Germinal center (tissue), 1 donor: ENCODE measurements at places on chromosomes 5 and 9.
A peak's percentile ranks its signal among the peaks of the same experiment; 100 is the strongest.

GRCh38 chr5:61496860-61497259 lies 164.8 kb downstream of the ZSWIM6 start:
- no peak for DNase-seq

- DNase-seq = no peak
These were observed 109.6 kb upstream of the PTCH1 start for GRCh38 chr9:95626341-95626740.

DNA sequence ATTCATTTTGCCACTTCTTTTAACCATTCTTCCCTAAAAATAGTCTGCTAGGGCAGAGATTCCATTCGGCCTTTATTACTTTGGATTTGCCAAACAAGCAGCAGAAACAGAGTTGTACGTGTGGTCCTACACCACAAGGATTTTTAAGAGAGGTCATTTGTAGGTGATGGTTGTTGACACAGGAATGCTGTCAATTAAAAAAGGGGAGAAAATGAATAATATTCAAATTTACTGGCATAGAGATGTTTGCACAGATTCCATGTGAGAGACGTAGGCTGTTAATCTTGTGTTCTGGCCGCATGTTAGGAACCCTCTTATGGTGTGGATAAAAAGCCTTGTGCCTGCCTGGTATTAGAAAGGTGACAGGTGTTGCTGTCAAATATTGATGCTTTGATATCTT lies 34.9 kb downstream of the TRIO start:
- no peak for DNase-seq

GRCh38 chr5:5313101-5313635 lies 109.3 kb upstream of the ICE1 start:
- DNase-seq = no peak

DNA sequence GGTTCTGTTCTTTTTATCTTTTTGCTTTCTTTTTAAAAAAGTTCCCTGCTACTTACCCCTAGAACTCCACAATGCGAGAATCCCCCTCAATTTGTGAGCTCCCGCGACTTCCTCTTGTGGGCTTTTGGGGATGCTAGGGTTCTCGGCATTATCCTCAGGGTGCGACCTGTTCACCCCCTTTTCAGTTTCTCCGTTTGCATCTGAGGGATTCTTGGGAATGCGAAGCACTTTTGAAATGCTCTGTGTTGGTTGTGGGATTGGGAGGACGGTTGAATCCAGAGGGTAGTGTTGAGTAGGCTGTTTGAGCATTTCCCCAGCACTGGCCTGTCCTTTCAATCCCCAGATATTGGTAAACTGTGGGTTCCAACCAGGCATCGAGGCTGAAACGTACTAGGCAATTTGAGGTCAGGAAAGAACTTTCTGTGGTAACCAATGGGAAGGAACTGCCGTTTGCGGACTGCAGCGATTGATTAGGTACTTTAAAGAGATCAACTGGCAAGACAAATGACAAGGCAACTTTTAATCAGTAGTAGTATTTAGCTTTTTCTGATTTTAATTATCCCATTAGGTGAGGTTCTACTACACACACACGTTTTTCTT lies 415 bp downstream of the XRCC4 start:
- no peak for DNase-seq

- DNase-seq = no peak
These were observed 215.8 kb downstream of the HSPA4 start for GRCh38 chr5:133267601-133268000.

DNA sequence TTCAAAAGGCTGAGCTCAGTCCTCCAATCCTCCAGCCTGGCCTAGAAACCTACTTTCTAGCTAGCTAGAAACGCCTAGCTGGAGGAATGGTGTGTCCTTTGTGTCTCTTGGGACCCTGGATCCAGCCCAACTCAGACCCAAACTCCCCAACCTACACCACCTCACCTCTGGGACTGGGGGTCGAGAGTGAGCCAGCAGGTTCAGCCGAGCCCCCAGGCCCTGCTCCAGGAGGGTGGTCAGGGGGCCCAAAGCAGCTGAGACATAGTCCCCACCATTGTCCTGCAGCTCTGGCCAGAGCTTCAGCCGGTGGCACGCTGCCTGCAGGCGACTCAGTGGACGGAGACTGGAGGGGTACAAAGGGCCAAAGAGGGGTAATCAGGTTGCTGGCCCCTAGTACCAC lies 6.2 kb downstream of the NOL6 start:
- no peak for DNase-seq

- no peak for DNase-seq
These were observed 37.7 kb downstream of the SAR1B start for GRCh38 chr5:134594797-134595457.

GRCh38 chr5:123671042-123671441 lies 159.1 kb downstream of the CSNK1G3 start:
- peak; percentile 25 for DNase-seq

- no peak for DNase-seq
These were observed 479.7 kb downstream of the CETN3 start for GRCh38 chr5:89929834-89930233.

GRCh38 chr5:74433255-74433895 lies 207.2 kb downstream of the ENC1 start:
- no peak for DNase-seq

GRCh38 chr5:42057254-42057690 lies 132.2 kb downstream of the FBXO4 start:
- peak; percentile 57 for DNase-seq

DNA sequence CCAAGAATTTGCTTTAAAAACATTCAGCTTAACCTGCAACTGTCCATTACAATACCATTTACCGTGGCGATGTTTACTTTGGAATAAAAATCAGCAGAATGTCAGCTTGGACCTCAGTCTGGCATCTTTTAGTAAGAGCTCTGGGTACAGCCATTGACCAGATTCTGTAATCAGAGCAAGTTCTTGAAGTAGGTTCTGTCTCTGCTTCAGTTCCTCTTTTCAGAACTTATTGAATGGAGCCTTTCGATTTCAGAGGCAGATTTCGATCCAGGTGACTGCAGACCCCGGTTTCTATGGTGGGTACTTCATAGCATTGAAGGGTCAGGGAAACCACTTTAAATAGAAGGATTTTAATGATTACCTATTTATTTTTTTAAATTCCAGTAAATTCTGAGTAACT lies 53.4 kb upstream of the SV2C start:
- DNase-seq = no peak

- DNase-seq = no peak
These were observed 98.7 kb upstream of the IFNE start for GRCh38 chr9:21580636-21581378.

DNA sequence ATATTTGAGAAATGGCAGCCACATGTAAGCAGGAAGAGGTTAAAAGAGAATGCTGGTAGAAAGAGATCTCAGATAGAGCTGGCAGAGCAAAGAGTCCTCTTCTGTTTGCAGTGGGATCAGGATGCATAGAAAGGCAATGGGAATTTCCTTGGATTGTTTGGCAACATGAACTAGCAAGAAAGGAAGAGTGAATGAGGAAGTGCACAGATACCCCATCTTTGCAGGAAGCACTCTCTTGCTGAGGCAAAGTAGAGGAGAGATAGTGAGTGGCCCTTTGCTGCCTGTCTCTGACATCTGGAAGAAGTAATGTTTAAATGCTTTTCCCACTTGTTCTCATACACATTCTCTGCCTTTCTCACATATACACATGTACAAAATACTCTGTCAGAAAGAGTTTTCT lies 14.5 kb downstream of the FKTN start:
- no peak for DNase-seq

- DNase-seq = no peak
These were observed 21.7 kb upstream of the SPDL1 start for GRCh38 chr5:169561893-169562292.

DNA sequence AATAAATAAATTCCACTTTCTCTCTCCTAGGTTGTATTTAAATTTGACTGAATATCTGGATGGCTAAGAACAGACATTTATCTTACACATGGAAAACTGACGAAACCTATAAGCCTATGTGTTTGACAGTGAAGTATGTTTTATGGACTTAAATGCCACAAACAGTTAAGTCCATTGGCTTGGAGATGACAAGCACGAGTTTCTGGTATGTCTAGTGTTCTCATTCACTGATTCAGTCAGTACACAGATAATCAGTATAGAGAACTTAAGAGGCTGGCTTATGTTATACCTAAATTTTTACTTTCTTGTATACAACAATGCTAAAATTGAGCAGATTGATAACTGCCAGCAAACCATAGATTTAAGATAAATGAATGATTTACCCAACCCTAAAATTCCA lies 38.9 kb downstream of the SNAPC3 start:
- no peak for DNase-seq

- no peak for DNase-seq
These were observed 175.5 kb downstream of the NXNL2 start for GRCh38 chr9:88710449-88710848.

DNA sequence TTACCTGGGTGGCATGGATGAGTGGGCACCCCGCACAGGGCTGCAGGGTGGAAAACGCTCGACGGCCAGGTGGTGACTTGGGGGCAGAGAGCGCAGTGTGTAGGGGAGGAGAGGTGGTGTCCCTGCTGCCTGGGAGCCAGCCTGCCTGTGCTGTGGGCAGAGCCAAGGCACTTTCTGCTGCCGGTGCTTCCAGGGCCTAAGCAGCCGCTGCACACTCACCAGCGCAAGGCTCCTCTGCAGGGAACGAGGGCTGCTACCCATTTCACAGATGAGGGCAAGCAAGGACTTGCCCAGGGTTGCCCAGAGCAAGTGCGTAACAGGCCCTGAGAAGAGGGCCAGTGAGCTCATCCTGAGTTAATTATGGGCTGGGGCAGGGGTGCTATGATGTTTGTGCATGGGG lies 62.5 kb downstream of the CRB2 start:
- no peak for DNase-seq

GRCh38 chr9:130333041-130333711 lies 67.6 kb downstream of the HMCN2 start:
- DNase-seq = no peak

- DNase-seq = no peak
These were observed 99.9 kb downstream of the OLFM1 start for GRCh38 chr9:135187365-135187764.

DNA sequence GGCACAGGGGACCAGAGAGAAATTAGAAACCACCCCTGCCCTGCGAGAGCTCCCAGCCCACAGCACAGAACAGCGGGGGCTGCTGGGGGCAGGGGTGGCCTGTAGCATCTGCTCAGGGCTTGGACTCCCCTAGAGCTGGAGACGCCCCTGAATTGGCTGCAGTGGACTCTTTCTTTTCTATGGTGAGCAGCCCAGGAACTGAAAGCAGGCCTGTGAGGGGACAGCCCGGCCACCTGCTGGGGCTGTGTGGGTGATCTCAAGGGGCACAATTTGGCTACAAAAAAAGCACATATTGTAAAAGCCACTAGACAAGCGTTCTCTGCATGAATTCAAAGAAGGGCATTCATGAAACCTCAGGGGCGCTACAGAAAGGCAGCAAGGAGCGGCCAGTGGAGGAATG lies 57.5 kb upstream of the ICE1 start:
- DNase-seq = no peak

GRCh38 chr5:56755036-56755555 lies 60.3 kb upstream of the MAP3K1 start:
- DNase-seq = no peak

- peak; percentile 7 for DNase-seq
These were observed 69.2 kb upstream of the S1PR3 start for GRCh38 chr9:88922091-88922490.

DNA sequence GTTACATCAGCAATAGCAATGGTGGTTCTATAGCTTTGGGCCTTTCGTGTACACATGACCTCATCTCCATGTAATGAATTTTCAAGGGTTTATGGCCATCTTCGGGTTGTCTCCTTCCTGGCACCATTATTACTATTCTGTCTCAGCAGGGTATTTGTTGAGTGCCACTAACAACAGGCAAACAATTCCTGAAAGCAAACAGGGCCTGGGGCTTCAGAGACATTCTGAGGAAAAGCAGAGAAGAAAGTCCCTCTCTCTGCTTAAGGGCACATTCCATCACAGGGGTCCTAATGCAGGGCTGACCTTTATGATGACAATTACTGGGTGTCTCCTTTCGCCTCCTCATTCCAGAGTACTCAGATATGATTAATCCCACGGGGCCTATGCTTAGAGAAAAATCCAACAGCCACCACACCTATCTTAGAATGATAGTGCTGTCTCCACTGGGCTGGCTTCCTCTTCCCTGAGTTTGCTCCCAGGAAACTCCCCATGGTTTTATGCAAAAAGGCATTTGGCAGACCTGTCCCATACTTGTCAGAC lies 540.2 kb upstream of the ZNF462 start:
- DNase-seq = no peak

- no peak for DNase-seq
These were observed 17.5 kb upstream of the CCL28 start for GRCh38 chr5:43429706-43430105.

DNA sequence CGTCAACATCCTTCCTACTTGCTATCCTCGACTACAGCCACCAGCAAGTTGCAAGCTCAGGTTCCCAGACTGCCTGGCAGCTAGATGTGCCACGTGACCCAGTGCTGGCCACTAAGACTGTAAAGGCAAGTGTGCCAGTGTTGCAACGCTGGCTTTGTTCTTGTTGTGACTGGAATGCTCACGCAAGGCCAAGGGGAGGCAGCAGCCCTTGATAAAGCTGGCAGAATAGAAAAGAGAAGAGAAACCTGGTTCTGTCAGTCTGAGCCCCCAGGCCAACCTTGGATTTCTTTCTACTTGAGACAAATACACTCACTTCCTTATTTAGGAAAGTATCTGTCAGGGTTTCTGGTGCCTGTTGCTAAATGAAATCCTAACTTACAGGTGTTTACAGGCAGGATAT lies 113.0 kb downstream of the KLHL3 start:
- peak; percentile 18 for DNase-seq

DNA sequence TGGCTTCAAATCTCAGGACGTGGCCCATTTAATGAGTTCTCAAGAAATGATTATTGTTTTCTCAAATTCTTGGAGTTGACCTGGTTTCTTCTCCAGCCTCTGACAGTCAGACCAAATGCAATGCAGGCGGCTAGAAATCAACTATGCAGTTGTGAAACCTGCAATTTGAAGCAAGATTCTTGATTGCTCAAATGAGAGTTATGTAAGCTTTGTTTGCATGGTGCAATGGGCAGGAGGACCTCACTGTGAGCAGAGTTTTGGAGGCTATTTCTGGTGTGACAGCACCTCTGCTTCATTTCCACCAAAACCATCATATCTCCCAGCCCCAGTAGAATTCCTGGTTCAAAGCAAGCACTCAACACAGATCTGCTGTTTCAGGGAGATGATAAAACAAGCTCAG lies 500.0 kb upstream of the KLF4 start:
- no peak for DNase-seq

DNA sequence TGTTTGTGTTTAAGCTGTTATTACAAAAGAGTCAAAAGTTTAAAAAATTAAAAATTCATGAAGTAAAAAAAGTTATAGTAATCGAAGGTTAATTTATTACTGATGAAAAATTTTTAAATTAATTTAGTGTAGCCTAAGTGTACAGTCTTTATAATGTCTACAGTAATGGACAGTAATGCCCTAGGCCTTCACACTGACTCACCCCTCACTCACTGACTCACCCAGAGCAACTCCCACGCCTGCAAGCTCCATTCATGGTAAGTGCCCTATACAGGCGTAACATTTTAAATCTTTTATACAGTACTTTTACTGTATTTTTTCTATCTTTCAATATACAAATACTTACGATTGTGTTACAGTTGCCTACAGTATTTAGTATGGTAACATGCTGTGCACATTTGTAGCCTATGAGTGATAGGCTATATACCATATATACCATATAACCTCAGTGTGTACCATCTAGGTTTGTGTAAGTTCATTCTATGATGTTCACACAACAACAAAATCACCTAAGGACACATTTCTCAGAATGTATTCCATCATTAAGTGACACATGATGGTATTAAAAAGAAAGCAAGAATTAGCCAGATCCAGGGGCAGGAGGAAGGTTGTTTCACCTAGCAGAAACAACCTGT lies 40.1 kb downstream of the DCAF10 start:
- DNase-seq = no peak

GRCh38 chr9:132769906-132770769 lies 99.9 kb downstream of the GTF3C4 start:
- peak; percentile 81 for DNase-seq
